HFF-Myc (cell line): ENCODE measurements at places on chromosomes 1 and 21.
A peak's percentile ranks its signal among the peaks of the same experiment; 100 is the strongest.

GRCh38 chr1:86429835-86430234 is 5.9 kb downstream of the CLCA2 start:
- DNase-seq: peak; percentile 59

- no peak for DNase-seq
Measured at GRCh38 chr1:244246334-244246733, 195.3 kb downstream of the ZBTB18 start.

DNA sequence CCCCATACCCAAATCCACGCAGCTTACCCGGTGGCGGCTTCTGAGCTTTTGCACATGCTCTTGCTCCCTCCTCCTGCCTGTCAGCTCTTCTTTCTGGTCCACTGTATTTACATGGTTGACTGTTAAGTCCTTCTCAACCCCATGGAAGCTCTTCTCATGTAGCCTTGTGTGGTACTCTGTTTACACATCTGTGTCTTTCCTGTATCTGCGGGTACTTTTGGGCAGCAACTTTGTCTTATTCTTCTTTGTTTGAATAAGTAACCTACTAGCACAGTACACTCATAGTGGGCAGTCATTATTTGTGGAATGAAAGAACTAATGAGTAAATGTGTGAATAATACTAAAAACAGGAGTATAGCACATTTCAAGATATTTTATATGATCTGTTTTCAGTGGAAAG is 88.5 kb upstream of the GPR88 start:
- DNase-seq: no peak

DNA sequence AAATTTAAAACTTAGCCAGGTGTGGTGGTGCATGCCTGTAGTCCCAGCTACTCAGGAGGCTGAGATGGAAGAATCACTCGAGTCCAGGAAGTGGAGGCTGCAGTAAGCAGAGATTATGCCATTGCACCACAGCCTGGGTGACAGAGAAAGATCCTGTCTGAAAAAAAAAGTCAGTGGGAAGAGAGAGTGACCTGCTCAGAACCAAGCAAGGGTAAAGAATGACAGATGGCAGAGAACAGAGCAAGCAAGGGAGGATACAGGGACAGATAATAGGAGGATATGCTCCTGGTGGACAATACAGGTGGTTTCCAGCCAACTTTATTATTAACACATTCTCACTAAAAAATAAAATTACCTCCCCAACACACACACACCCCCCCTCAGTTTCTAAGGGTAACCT is 4.6 kb upstream of the TMEM51 start:
- DNase-seq: no peak
